SK-MEL-5 (cell line): ENCODE measurements at places on chromosomes 13 and 19.
A peak's percentile ranks its signal among the peaks of the same experiment; 100 is the strongest.

- no peak for DNase-seq
These were observed 436.7 kb downstream of the FGF9 start for GRCh38 chr13:22107549-22107948.

DNA sequence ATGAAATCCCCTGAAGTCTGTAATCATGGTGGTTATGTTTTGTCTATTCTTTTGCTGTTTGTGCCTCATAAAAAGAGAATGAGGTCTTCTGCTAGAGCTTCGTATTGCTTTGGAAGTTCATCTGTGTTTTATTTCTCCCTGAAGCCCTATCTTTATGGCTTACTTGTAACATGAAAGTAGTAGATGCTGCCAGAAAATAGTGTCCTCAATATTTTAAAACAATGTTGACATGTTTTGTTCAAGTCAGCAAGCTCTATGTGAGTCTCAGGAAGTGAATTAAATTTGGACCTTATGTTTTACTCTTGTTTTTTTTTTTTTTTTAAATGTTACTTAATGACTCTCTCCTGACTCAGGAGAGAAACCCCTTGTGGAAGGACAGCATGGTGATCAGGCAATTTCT, 130.5 kb downstream of the B3GLCT start:
- DNase-seq, result no peak

GRCh38 chr13:46721054-46721453, 75.9 kb downstream of the ESD start:
- peak; percentile 65 for DNase-seq

DNA sequence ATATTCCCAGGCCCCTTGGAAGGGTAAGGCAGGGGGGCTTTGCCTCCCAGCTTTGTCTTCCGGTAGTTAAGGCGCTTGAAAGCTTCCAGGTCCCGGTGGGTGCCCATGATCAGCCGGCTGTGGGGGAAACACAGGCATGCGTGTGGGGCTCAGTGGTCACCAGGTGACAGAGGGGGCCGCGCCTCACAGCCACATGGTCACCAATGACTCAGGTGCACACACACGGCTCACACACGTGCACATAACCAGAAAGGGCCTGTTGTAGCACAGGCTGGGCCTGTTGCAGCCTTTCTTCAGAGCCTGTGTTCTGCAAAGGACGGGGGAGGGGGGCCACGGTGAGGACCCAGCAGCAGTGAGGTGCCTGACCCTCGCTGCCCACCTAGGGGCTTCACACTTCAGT, 5.9 kb downstream of the NANOS3 start:
- no peak for DNase-seq

DNA sequence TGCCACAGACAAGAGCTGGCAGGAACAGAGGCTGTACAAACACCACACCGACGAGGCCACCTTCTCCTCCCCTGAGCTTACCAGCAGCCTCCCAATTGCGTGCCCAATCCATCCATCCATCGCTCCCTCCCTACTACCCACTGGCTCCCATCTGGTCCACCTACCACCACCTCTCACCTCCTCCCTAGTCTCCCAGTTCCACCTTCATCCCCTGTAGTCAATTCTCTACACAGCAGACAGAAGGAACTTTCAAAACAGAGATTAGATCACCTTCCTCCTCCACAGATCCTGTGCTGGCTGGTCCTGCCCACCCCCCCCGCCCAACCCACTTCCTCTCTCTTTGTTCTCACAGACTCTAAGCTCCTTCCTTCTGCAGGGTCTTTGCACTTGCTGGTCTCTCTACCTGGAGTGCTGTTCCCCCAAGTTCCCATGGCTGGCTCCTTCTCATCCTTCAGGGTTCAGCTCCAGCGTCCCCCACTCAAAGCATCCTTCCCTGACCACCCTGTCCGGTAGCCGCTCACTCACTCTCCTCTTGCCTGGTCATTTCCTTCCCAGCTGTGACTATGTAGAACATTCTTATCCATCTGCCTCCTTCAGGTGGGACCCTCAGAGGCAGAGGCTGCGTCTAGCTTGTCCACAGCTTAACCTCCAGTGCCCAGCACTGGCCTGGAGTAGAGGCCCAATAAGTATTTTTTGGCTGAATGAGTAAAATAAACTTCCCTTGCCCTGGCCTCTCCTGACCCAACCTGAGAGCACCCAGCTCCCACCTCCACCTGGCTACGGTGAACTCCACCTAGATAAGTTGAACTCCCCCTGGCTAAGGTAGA, 23.0 kb downstream of the PIN1 start:
- DNase-seq, result no peak

GRCh38 chr13:45401314-45401713, 16.9 kb downstream of the SLC25A30 start:
- DNase-seq, result no peak

- DNase-seq, result no peak
These were observed 4.2 kb downstream of the DMRTC2 start for GRCh38 chr19:41849067-41849466.
